ENCODE measurements at places on chromosomes 2 and 18.

GRCh38 chr2:196067088-196067382 lies 1.6 kb downstream of the DNAH7 start:
- DNase-seq: no peak

- no peak for DNase-seq
Observed at GRCh38 chr2:109644571-109645275, 30.6 kb downstream of the SOWAHC start.

DNA sequence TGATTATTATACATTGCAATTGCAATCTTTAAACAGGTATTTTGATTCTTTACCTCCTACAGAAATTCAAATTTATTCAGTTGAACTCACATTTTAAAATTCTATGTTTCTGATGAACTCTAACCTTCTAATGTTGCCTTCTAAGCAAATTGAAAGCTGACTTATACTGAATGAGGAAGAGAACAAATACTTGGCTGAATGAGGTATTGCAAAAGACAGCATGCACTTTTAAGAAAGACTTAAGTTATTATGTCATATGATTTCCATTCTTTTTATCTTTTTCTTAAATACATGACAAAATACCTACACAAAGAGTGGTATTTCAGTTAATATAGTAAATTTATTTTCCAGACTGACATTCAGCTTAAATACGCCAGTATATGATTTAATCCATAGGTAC lies 64.7 kb downstream of the FAM228A start:
- DNase-seq: no peak

- DNase-seq: no peak
Observed at GRCh38 chr2:69765096-69765380, 23.1 kb downstream of the ANXA4 start.

GRCh38 chr2:95073856-95074662 lies 47.5 kb downstream of the MRPS5 start:
- DNase-seq: no peak

DNA sequence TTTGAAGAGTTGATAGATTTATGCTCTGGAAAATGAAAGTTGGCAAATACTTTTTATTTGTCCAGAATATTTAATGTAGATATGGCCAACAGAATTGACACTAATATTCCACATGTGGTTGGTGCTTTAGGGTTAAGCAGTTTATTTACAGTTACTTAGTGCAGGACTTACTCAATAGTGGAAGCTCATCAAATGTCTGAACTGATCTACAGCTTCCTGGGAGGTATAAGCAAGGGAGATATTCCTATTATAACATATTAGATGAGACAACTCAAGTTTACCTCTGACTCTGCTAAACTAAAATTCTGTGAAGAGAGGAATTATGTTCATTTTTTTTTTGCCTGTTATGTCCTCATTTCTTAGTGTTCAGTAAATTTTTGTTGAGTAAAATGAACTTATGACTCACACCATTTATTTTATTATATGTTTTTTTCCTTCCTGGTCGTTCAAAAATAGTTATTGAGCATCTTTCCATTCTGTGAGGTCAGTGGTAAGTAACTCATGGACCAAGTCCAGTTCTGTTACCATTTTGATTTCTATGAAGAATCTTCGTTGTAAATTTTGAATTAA lies 13.6 kb downstream of the ABI2 start:
- no peak for DNase-seq

DNA sequence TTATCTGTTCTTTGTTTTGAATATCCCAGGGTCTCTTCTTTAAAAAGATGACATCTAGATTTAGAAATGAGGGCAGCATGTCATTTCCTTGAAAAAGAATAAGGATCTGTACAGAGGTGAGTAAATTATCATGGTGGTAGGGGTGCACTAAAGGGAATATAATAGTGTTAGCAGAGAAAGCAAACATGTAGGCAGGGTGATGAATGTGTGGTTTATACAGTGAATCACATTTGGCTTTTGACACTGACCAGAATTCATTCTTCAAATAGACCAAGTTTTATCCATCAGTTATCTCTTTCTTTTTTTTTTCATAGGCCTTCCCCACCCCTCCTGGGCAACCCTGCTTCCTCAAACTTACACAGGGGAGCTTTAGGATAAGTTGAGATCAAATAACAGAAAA lies 184.5 kb upstream of the LRP1B start:
- DNase-seq: no peak

- no peak for DNase-seq
Observed at GRCh38 chr18:23938901-23939341, 75.6 kb upstream of the TTC39C start.

DNA sequence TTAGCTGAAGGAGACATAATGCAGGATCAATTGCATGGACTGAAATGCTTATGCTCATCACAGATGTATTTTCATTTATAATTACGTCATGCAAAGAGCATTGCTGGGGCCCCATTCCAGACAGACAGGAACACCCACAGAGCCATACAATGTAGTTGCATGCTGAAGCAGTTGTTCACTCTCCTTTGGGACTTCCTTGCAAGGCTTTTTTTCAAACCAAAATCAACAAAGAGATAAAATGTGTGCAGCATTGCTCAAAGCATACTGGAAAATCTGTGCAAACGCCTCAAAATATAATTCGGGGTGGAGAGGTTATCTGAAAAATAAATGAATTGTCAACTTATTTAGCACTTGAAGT lies 463.2 kb downstream of the CDH2 start:
- no peak for DNase-seq

- no peak for DNase-seq
Observed at GRCh38 chr2:202822411-202822810, 49.2 kb downstream of the ICA1L start.
